Hippocampal formation (tissue), 2 donors: ENCODE measurements at places on chromosomes 1 and 21.

DNA sequence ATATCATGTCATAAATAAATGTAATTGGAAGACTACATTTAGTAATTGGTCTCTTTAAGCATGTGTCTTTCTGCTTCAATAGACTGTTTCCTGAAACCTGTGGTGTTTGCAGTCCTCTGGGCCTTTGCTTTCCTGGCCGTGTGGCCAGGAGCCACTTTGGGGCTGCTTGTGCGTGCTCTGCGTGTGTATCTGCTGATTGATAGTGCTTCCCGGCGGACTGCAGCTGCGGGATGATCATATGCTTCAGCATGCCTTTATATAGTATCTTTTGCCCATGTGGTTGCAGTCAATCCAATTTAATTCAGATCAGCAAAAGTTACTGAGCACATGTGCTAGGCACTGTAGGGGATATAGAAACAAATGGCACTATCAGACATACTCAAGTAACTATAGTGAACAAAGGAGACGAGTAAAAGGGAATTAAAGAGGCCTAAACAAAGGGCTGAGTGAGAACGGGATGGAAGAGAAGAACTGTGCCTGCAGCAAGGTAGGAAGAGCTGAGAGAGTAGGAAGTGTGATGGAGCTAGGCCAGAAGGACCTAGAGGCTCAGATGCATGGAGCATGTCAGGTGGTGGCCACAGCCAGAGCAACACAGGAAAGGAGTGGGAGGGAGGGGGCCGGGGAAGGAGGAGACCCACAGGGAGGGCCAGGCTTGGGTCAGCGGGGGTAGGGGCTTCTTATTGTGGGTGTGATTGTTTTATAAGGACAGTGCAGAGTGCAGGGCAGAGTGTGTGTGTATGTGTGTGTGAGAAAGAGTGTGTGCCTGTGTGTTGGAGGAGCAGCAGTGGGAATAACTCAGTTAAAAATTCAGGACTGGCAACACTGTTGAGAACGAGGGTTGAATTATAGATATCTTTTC, 27.2 kb upstream of the TTF2 start:
- no peak for DNase-seq

- DNase-seq = no peak
Observed at GRCh38 chr1:231094421-231094820, 54.4 kb upstream of the FAM89A start.

DNA sequence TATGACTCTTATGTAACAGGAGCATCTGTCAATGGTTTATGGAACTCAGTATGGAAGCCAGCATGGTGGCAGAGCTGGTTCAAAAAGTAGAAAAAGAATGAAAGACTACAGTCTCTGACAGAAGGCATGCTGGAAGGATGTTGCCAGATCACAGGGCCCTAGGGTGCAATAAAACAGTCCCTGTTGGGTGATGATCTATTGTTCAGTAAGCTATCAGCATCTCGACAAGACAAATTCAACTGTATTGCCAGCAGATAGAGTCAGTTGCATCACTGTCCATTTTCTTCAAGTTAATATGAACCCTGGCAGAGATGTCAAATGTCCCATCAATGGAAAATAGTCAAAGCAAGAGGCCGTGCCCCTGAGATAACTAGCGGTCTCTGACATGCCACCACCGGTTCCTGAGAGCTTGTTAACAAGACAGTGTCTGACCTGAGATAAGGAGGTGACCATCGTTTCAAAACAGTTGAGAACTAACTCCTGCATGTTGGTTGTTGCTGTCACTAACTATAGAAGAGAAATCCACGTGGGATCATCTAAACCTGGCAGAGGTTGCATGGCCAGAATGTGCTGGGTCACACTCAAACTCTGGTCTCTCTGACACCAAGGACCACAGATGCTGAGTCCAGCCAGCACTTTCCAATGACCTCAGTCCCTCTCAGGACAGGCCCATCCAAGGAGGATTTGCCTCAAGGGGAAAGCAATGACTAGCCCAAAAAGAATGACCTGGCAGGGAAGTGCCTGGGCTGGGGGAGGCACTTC, 125.9 kb downstream of the RIPK4 start:
- DNase-seq = no peak

- peak; percentile 2 for DNase-seq
Observed at GRCh38 chr1:10143961-10144485, 66.3 kb upstream of the KIF1B start.

- DNase-seq = no peak
Observed at GRCh38 chr1:186325239-186325638, 49.8 kb downstream of the TPR start.

DNA sequence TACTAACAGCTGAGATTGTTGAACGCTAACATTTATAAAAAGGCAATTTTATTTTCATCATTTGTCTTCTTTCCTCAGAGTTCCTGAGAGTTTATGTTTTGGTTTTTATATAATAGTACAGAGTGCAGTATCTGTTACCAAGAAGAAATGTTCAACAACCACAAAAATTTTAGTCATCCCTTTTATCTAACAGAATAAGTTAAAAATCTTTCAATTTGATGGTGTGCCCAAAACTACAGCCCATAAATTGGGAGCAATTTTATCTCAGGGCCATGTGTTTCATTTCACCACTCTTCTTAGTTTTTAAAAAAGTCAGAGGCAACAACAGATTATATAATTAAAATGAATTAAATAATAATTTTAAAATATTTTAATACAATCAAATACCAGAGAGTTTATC, 37.1 kb downstream of the NEXN start:
- DNase-seq = no peak

GRCh38 chr1:165697491-165697880, 876 bp downstream of the ALDH9A1 start:
- no peak for DNase-seq

DNA sequence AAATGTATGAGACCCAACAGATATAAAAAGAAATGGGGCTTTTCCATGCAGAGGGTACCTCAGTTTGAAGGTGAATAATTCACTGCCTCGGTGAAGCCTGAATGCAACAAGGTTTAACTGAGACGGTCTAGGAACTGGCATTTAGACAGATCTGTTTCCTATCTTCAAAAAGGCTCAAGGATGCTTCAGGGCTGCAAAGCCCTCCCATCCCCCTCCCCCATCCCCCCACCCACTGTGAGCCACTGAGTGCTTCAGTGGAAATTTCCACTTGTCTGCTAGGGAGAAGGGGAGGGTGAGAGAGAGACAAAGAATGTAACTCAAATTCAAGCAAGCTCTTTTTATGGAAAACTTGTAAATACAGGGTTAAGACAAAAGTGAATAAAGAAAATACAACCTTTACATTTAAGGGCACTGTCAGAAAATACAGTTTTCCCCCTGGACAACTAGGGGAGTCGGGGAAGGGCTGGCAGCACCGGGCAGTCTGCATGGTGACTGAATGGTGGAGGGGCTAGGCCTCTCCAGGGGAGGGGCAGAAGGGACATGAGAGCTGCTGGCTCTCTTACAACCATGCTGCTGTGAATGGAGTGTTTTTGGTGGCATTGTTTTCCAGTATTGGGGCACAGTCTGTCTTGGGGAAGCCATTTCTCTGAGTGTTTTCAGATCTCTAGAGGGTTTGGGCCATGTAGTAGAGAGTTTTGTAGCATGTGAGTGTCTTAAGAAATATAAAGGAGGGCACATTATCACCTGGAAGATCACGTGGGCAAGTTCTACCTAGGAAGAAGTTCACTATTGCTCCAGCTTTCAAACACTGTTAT, 56.7 kb downstream of the MRPS6 start:
- DNase-seq = no peak

DNA sequence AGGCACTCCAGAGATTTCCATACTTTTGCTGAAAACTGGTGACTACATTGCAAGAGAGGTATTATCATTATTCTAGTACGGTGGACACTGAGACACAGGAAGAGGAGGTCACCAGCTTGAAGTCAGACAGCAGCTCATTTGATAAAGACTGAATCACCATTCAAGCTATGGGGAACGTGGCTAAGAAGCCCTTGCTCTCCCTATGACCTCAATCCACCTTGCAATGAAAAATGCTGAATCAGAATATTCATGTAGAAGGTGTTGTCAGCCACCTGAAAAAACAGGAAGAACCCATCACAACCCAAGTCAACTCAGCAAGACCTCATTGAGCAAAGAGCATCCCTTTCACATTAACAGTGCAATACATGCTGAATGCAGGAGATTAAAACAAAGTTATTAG, 59.0 kb upstream of the FGGY start:
- DNase-seq = no peak
